CD4-positive, CD25-positive, alpha-beta regulatory T cell (primary cell): ENCODE measurements at places on chromosomes 1 and 21. TPM values are rescaled to one million over a fixed set of nuclear protein-coding genes. Genes with fewer than 3 reads are reported as not detected.

Gene AMY1B
- total RNA-seq, result not detected

Gene MTFR1L
- total RNA-seq, result 32.9 TPM

Gene STPG1
- 3.4 TPM for total RNA-seq

Gene TSHB
- not detected for total RNA-seq

Gene DMBX1
- not detected for total RNA-seq

Gene PAQR7
- 1.6 TPM for total RNA-seq

Gene LHX8
- not detected for total RNA-seq

Gene LRRC7
- total RNA-seq, result 0.15 TPM

Gene PGLYRP4
- total RNA-seq, result 0.20 TPM

- DNase-seq, result no peak
These were observed at the start of gene NPHS2 for GRCh38 chr1:179575497-179576314. Gene NPHS2 (minus strand): TSS chr1:179575948. CDS start chr1:179575864, 84 bp downstream.

DNA sequence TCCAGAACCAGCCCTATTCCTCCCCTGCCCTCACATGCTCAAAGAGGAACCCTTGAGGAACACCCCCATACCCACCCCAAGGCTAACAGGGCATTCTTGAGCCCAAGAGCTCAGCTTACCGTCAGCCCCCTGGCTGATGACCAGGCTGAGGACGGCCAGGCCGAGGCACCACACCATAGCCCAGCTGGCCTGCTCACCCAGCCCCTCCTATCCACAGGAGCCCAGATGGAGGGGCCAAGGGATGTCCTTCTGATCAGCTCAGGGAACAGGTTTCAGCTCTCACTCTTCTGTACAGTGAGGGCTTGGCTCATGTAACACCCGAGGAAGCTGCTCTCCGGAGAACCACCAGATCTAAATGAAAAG lies 2.2 kb downstream of the IGSF9 start:
- no peak for DNase-seq

- DNase-seq, result no peak
These were observed 593.1 kb upstream of the PLXNA2 start for GRCh38 chr1:208837242-208837641.

DNA sequence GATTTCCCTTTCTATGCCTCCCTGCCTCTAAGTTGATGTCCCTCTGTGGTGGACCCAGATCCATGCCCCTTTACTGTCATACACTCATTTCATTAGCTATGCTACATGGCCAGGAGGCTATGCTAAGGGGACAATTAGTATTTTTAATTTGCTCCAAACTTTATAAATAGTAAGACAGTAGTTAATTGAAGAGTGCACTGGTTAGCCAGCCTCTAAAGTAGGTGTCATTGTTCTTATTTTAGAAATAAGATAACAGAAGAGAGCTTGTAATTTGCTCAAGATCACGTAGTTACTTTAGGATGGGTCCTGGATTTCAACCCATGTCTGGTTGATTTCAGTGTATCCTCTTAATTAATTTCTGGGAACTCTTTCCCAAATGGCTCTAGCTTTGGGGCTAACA lies 29.4 kb upstream of the GNG12 start:
- DNase-seq, result no peak

DNA sequence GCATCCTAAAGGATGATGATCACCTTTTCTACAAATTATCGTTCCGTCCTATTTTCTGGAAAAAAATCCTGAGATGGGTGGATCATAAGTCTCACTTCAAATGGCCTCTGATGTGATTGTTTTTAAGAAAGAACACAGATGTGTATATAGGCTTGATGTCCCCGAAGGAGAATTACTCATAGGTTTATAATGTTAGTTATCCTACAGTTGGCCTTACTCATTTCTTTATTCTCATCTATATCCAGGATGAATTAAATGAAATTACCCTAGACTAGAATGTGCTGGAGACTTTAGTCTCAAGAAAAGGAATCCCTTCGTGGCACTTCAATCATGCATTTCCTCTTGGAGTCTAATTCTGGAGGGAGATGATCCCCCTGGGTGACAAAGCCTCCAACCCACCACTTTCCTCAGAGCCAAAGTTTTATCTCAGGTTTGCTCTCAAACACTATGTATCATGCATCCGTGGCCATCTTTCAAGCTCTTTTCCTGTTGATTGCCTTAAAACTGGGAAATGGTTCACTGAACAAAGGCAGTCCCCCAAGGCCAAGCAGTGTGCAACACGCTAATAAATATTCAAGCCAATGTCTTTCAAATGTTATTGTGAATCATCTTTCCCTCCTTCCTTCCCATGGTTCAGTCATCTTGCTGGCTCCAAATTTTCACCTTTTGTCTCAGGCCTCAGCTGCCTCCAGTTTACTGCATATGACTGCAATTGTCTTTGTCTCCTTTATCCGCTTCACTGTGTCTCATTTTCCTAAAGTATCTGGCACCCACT lies 32.5 kb upstream of the SMYD2 start:
- no peak for DNase-seq

GRCh38 chr1:183989078-183989577 lies 48.4 kb downstream of the COLGALT2 start:
- DNase-seq, result no peak

DNA sequence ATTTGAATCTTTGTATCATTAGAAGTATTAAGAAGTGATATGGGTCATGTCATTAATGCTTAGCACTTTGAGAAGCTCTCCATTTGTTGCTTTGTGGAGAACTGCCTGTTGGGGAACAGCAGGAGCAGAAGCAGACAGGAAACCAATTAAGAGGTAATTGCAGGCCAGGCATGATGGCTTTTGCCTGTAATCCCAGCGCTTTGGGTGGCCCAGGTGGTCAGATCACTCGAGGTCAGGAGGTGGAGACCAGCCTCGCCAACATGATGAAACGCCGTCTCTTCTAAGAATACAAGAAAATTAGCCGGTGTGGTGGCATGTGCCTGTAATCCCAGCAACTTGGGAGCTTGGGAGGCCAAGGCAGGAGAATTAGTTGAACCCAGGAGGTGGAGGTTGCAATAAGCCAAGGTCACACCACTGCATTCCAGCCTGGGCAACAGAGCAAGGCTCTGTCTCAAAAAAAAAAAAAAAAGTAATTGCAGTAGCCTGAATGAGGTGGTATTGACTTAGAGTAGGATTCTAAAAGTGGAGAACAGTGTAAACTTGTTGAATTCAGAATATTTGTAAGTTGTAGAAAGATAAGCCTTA lies 57.8 kb upstream of the FASLG start:
- no peak for DNase-seq

- no peak for DNase-seq
These were observed 160.9 kb upstream of the IVNS1ABP start for GRCh38 chr1:185477638-185478580.

- DNase-seq, result no peak
These were observed 20.1 kb downstream of the CFHR5 start for GRCh38 chr1:196997423-196997822.

DNA sequence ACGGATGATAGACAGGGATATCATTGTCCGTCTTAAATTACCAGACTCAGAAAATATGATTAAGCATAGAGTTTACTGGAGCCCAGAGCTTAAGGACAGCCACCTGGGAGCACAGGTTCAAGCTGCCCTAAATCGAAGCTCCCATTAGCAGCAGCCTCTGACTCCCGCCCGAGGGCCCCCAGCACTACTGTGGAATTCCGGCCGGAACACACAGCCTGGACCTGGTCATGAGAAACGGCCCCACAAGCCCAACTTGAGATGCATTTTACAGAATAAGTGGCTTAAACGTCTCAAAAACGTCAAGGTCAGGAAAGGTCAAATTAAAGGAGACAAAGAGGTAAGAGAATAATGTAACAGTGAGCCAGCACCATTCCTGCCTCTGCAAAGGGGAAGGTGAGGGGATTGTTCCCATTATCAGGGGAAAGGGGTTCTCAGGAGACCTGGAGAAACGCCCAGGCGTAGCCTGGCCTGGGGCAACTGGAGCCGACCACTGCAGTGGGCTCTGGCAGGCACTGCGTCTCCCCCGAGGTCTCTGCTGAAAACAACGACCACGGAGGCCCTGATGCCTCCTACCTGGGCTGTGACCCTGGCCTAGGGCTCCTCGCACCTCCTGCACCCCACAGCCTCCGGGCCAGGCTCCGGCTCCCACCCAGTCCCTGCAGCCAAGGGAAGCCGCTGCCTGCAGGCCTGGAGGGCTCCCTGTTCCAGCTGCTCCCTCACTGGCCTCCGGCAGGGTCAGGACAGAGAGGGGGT lies 11.5 kb upstream of the COL6A1 start:
- DNase-seq, result no peak

GRCh38 chr1:93779540-93780165 lies 98.0 kb upstream of the BCAR3 start:
- DNase-seq, result no peak

DNA sequence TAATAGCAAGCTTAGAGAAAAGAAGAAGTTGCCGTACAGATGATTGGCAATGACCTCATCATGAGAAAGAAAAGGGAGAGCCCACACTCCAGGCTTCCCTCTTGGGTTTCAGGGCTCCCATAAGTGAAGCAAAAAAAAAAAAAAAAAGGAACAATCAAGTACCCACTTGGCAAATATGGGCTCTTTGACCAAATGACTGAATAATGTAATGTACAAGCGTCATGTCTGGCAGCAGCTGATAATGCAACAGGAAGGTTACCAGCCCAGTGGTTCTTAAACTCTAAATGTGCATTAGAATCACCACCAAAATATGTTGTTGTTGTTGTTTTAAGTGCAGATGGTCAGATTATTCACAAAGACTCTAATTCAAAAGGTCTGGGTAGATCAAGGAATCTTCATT lies 13.5 kb downstream of the TNFSF4 start:
- no peak for DNase-seq

GRCh38 chr1:204093421-204093717 lies 20.5 kb downstream of the SOX13 start:
- no peak for DNase-seq

DNA sequence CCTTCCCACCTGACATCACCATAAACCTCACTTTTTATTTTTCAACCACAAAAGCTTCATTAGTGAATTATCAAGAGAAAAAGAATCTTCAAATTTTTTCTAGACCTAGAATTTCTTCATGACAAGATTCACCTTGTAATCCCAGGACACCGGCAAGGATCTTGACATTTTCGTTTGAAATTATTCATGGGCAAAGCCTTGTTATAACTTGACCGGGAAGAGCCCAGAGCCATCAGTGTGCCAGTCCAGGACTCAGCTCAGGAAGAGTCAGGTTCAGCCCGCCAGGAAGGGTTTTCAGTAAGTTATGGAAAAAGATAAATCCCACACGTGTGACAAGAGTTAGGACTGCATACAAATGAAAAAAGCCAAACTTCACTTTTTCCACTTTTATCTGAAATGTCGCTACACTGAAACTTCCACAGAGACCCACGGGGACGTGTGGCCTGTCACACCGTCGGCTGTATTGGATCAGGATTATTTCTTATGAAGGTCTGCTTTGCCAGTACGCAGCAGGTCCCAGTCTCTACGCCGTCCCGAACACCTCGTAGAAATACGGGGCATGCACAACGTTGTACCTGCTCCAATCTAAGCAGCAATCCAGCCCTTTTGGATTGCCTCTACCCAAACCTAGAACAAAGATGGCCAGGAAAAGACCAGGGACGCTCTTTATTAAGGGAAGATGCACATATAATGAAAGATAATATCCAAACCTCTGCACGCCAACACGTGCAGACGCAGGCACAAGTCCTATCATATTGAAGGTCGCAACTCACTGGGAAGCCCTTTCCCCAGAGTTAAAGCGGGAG lies 916 bp downstream of the F3 start:
- DNase-seq, result no peak

DNA sequence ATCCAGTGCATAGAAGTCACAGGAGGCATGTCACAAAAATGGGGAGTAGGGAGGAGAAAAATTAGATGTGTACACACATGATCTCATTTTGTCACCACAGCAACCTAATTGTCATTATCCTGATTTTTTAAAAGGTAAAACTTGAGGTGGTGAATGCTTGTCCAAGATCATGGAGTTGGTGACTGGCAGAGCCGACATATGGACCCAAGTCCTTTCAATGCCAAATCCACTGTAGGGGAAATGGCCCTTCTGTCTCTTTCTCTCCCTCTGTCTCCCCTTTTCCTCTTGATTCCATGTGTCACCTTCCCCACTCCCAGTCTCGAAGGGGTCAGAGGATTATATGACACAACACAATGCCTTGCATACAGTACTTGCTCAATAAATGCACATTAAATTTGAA lies 65.7 kb upstream of the JUN start:
- DNase-seq, result no peak
